ENCODE measurements at places on chromosomes 3 and 15. TPM values are rescaled to one million over a fixed set of nuclear protein-coding genes. Genes with fewer than 3 reads are reported as not detected.

MESP2 gene
- total RNA-seq, result 0.52 TPM

HTR3E gene
- not detected for total RNA-seq

PFN2 gene
- 151 TPM for total RNA-seq

IQCF5 gene
- not detected for total RNA-seq

PLA1A gene
- total RNA-seq, result 0.25 TPM

CDHR4 gene
- total RNA-seq, result 0.12 TPM

PPP1R14D gene
- not detected for total RNA-seq

TRIM42 gene
- total RNA-seq, result not detected

TICRR gene
- 10.5 TPM for total RNA-seq

PLSCR2 gene
- not detected for total RNA-seq

GASK1A gene
- not detected for total RNA-seq

MAGI1 gene
- total RNA-seq, result 4.0 TPM

C2CD4A gene
- total RNA-seq, result 0.17 TPM

SCG5 gene
- total RNA-seq, result 1.9 TPM

IL5RA gene
- total RNA-seq, result not detected

ANKUB1 gene
- not detected for total RNA-seq

MYRIP gene
- total RNA-seq, result not detected

STRIT1 gene
- not detected for total RNA-seq

SLC51A gene
- not detected for total RNA-seq

SPATA16 gene
- total RNA-seq, result not detected

Measured in A549 treated with AZD2906 at 1 μM for 4 hours (cell line).